ENCODE measurements at places on chromosomes 1 and 21.

DNA sequence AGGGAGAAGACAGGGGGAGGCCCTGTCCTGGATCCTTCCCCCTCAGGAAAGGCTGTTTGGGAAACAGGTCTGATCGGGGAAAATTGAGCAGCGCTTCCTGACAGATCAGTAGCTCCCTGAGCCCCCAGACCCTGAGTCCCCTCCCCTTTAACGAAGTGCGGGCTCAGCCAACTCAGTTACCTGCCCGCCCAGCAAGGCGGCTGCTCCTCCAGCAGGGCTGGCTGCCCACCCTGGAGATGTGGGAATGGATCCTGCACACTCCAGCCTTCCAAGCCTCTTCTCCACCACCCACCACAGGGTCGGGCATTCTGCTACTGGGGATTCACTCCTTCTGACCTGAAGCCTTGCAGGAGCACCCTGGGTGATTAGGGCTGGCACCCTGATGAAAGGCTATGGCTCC lies 27.6 kb upstream of the LAPTM5 start:
- DNase-seq = no peak

DNA sequence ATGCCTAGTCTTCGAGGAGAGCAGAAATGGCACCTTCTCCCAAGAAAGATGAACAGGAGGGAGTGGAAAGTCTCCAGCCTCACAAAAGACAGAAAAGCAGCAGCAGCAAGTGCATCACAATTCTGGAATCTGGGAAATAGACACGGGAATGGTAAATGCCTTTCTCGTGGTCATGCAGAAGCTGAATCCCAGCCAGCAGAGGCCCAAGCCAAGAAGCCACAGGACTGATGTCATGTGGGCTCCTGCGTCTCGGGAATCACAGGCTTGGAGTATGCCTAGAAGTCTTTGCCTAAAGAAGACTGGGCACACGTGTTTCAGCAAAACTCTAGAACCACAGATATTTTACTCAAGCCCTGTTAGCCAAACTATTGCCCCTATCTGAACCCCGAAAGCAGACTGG lies 260.3 kb upstream of the PLD5 start:
- no peak for DNase-seq

DNA sequence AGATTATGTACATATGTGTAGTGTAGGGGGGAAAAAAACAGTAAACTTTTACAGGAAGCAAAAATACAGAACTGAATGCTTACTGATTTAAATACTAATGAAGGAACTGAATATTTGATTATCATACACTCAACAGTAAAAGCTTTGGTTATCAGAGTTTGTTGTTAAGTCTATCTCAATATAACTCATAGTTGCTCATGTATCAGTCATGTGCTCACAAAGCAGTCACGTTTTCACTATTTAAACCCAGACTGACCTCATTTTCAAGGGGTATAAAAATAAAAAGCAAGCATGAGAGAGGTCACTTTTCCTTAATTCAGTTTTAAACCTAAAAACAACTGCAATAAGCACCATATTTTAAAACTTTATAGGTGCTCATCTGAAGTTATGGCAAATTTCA lies 6.9 kb upstream of the NRAS start:
- DNase-seq = no peak

DNA sequence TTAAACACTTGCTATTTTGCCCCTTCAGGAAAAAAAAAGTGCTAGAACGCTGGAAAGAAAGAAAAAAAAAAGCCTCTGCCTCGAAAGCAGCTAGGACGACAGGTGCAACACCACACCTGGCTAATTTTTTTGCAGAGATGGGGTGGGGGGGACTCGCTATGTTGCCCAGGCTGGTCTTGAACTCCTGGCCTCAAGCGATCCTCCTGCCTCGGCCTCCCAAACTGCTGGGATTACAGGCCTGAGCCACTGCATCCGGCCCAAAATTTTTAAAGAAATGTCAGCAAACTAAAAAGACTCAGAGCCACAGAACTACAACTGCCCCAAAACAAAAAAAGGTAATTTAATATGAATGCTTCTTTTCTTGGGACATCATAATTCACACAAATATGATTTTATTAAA lies 1.4 kb downstream of the DOCK7 start:
- DNase-seq = no peak

GRCh38 chr1:172185211-172185610 lies 235.3 kb upstream of the C1orf105 start:
- DNase-seq = no peak

- DNase-seq = no peak
Observed at GRCh38 chr1:214427871-214428277, 123.5 kb downstream of the PTPN14 start.

Data from H1 (cell line).